Right atrium auricular region (tissue), 2 donors: ENCODE measurements at places on chromosomes 13 and 19. TPM values are rescaled to one million over a fixed set of nuclear protein-coding genes. Genes with fewer than 3 reads are reported as not detected.

The SELENOV gene
- total RNA-seq: not detected

The IQCN gene
- total RNA-seq: 0.52 TPM

The MCEMP1 gene
- total RNA-seq: 0.70 TPM

The CBY2 gene
- not detected for total RNA-seq

The TEX26 gene
- not detected for total RNA-seq

The PSG6 gene
- total RNA-seq: not detected

The TFPT gene
- total RNA-seq: 19.6 TPM

The CYP4F11 gene
- 0.39 TPM for total RNA-seq

The IL17D gene
- total RNA-seq: 1.9 TPM

The RXFP2 gene
- not detected for total RNA-seq

The ABCC4 gene
- 3.0 TPM for total RNA-seq

The SIRT2 gene
- total RNA-seq: 91.5 TPM

The FFAR2 gene
- not detected for total RNA-seq

The PLEKHA4 gene
- 22.4 TPM for total RNA-seq

The LRRC8E gene
- total RNA-seq: 1.5 TPM

The TYROBP gene
- 26.1 TPM for total RNA-seq

The SIGLECL1 gene
- not detected for total RNA-seq

The ZNF66 gene
- total RNA-seq: 0.67 TPM

The PTH2 gene
- not detected for total RNA-seq

The CACTIN gene
- 22.8 TPM for total RNA-seq

The FUT1 gene
- 3.1 TPM for total RNA-seq

The CYP4F8 gene
- not detected for total RNA-seq
